EL (cell line): ENCODE measurements at places on chromosomes 6 and 20.

- no peak for DNase-seq
Measured at GRCh38 chr20:48648482-48649051, 179.2 kb downstream of the PREX1 start.

GRCh38 chr6:132964868-132965382 is 150.6 kb downstream of the RPS12 start:
- no peak for DNase-seq

GRCh38 chr6:7166410-7167293 is 58.9 kb downstream of the RREB1 start:
- no peak for DNase-seq

- DNase-seq = no peak
Measured at GRCh38 chr6:144737998-144738397, 452.9 kb downstream of the UTRN start.

GRCh38 chr6:134182528-134182927 is 130.1 kb upstream of the SLC2A12 start:
- DNase-seq = no peak

DNA sequence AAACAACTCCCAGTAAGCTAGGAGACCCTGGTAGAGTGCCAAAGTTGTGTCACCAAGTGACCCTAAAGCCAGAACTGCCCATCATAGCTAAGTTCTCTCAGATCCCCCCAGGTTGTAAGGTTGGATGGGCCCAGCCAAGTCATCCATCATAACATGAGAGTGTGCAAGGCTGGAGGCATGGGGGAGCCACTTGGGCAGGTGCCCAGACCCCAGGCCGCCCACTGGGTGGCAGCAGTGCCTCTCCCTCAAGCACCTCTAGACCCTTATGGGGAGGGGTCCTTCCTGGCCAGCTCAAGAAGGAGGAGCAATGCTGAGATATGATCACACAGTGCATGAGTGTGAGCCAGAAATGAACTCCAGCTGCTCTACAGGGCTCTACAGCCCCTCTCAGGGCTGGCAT is 154.5 kb downstream of the MYLK4 start:
- no peak for DNase-seq

GRCh38 chr6:90397929-90398674 is 101.5 kb upstream of the BACH2 start:
- DNase-seq = peak; percentile 32

DNA sequence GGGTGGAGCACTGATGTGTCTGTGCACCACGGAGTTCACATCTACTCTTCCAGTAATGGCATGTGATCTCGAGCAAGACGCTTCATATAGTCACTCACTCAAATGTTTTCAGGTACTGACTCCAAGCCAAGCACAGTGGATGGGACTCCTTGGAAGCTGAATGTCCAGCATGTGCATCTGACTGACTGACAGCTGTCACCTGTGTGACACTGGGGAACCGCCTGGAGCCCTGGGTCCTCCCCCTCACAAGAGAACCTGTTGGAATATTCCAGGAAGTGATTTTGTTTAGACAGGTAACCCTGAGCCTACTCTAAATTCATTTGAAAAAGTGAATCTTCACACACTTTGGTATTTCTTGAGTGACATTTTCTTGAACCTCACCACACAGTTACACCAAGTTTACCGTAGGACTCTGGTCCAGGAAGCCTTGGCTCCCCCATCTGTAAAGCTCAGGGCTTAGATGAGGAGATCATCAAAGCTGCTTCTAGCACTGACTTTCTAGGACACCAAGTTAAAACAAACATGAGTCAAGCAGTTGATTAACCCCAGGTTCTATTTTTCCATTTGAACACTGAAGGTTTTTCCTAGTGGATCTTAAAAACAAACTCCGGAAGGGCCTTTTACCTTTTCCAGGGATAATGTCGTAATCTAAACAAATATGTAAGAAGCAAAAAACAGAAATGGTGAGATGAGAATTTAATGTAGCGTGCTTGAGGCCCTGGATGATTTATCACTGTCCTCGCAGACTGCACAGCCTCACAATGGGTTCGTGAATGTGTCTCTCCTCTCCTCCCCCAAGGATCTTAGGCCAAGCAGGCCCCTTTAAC is 50.1 kb downstream of the EDN3 start:
- DNase-seq = no peak

GRCh38 chr6:3299221-3299620 is 40.5 kb downstream of the PSMG4 start:
- no peak for DNase-seq

DNA sequence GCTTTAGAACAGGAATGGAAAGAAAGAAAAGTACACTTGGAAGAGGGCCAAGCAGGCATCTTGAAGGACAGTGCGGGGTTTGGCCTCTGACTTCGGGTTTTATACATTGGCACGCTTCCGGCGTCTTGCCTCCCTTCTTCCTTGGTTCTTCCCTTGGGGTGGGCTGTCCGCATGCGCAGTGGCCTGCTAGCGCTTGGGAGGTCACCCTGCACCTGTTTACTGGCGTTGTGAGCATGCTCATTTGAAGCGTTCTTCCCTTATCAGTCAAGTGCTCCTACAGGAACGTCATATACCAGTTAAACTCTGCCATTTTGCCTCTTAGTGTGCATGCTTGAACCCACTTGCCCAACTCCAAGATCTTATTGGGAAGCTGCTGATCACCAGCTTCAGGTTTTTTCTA is 230.0 kb downstream of the TTLL2 start:
- DNase-seq = no peak

DNA sequence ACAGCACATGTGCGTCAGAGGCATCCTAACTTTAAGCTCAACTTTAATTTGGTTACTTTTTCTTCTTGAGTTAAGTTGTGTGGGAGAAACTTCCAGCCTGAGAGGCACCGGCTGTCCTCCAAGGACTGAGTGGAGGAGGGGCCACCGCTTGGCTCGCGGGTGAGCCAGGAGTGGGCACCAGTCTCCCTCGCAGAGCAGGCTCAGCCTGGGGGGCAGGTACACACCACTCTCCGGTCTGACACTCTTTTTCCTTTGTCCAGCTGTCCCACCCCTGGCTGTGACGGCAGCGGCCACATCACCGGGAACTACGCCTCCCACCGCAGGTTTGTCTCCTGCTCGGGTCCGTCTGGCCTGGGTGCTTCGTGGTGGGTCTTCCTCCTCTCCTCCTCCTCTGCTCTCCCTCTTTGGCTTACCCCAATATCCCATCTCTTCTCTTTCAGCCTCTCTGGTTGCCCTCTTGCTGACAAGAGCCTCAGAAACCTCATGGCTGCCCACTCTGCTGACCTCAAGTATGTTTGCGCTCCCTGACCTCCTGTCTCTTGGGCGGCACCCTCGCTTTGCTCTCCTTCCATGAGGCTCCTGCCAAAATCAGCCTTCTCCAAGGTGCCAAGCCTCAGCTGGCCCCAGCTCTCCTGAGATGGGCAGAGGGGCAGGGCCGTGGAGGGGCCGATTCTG is 32.6 kb upstream of the PCMTD2 start:
- no peak for DNase-seq

- peak; percentile 83 for DNase-seq
Measured at GRCh38 chr6:56766806-56767178, 124.1 kb upstream of the DST start.

DNA sequence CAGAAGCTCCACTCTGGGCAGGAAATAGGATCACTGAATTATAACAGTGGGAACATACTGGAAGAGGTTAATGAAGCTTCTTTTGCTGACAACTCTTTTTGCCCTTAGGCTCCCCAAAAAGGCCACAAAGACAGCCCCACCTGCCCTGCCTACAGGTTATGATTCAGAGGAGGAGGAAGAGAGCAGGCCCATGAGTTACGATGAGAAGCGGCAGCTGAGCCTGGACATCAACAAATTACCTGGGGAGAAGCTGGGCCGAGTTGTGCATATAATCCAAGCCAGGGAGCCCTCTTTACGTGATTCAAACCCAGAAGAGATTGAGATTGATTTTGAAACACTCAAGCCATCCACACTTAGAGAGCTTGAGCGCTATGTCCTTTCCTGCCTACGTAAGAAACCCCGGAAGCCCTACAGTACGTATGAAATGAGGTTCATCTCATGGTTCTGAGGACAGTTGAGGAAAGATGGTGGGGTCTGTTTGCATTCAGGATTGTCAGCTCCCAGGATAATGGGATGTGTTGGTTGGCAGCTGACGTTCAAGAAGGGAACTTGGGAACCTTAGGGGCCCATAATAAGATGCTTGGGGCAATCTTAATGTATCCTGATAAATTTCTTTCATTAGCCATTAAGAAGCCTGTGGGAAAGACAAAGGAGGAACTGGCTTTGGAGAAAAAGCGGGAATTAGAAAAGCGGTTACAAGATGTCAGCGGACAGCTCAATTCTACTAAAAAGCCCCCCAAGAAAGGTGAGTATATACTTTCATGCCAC is 11.5 kb downstream of the BRD2 start:
- DNase-seq = no peak

GRCh38 chr6:126797981-126798380 is 320.5 kb upstream of the RSPO3 start:
- DNase-seq = peak; percentile 13

DNA sequence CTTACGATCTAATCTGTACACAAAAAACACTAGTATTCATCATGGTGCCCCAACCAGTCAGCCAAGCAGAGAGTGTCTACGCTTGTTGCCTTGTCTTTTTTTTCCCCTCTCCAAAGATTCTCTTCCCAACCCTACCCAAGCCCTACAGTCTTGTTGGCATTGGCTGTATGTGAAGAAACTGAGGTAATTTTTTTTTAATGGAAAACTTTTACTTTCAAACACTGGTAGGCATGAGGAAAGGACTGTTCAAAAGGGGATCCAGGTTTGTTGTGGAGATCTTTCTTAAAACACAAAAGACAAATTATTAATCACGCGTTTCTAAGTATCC is 89.2 kb upstream of the PRSS16 start:
- DNase-seq = no peak

DNA sequence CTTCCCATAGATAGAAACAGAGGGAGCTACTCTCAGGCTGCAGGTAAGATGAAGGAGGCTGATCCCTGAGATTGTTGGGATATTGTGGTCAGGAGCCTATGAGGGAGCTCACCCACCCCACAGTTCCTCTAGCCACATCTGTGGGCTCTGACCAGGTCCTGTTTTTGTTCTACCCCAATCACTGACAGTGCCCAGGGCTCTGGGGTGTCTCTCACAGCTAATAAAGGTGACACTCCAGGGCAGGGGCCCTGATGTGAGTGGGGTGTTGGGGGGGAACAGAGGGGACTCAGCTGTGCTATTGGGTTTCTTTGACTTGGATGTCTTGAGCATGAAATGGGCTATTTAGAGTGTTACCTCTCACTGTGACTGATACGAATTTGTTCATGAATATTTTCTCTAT is 2.8 kb downstream of the HLA-F start:
- DNase-seq = no peak

DNA sequence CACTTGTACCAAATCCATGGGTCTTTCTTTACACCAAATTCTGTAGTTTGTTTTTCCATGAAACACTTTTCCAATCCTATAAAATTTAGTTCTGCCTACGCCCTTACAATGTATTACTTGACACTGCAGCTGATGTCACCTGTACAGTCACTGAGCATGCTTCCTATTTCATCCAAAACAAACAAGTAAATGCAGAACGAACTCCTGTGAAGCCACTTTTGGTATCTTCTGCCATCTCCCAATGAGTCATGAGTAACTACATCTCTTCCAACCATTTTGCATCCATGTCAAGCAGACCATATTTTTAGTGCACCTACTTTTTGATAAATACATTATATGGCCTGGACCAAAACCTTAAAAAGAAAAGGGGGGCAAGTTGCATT is 42.4 kb downstream of the HDDC2 start:
- no peak for DNase-seq

GRCh38 chr6:42227173-42227850 is 9.7 kb upstream of the MRPS10 start:
- DNase-seq = no peak

GRCh38 chr6:105838171-105838570 is 248.0 kb upstream of the PRDM1 start:
- no peak for DNase-seq

GRCh38 chr20:47700327-47700726 is 85.0 kb downstream of the SULF2 start:
- DNase-seq = no peak

- DNase-seq = no peak
Measured at GRCh38 chr6:14068623-14069022, 48.9 kb upstream of the CD83 start.

DNA sequence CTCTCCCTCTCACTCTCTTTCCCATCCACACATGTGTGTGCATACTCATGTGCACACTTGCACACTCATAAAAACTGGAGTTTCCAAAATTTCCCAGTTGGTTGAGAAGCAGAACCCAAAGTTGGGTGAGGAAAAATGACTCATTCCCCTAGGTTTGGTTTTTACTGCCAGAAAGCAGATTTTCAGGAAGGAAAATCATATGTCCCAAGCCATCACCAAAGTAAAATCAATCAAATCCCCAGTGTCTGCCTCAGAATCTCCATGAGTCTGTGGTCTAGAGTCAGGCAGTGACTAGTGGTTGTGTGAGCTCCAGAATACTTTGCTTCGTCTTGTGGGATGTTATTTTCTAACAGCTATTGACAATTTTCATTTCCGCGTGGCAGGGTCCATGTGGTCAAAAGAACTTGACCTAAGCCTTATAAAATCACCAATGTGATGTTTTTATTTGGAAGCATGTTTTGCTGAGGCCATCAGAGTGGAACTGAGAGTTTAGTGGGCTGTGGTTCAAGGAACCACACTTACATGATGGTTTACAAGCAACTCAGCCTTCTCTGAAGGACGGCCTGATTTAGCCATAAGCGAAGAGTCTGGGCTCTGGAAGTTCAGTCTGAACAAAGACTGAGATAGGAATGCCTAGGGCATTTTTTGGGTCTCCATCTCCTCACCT is 81.9 kb upstream of the CCN6 start:
- DNase-seq = peak; percentile 21

- no peak for DNase-seq
Measured at GRCh38 chr20:23507346-23507745, 16.4 kb downstream of the CST8 start.

GRCh38 chr20:19993958-19994669 is 23.0 kb upstream of the NAA20 start:
- peak; percentile 82 for DNase-seq

- DNase-seq = peak; percentile 13
Measured at GRCh38 chr6:90458353-90459224, 128.3 kb downstream of the MAP3K7 start.

GRCh38 chr6:99668036-99668705 is 61.5 kb downstream of the PRDM13 start:
- DNase-seq = no peak

- DNase-seq = no peak
Measured at GRCh38 chr20:21240394-21240793, 62.7 kb upstream of the XRN2 start.

- DNase-seq = no peak
Measured at GRCh38 chr6:98529364-98529763, 305.0 kb upstream of the POU3F2 start.

DNA sequence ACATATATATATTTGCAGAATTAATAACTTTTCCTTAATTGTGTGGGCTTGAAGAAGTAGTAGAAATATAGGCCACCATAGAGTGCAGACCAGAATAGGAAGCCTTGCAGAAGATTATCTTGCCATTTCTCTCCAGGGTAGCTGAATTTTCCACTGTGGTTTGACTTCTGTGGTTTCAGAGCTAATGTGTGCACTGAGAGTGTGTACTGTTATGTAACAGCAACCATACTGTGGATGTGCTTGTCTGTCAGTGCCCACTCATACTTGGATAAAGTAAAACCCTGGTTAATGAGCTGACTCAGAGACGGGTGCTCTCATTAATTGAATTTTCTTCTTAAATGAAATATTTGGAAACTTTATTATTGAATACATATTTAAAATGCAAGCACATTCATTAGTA is 57.2 kb downstream of the CEP43 start:
- no peak for DNase-seq

GRCh38 chr6:14271789-14272736 is 154.5 kb downstream of the CD83 start:
- DNase-seq = peak; percentile 56
